CD4-positive, alpha-beta memory T cell (primary cell): ENCODE measurements at places on chromosomes 1 and 21. TPM values are rescaled to one million over a fixed set of nuclear protein-coding genes. Genes with fewer than 3 reads are reported as not detected.

OR2L5 gene
- polyA plus RNA-seq, result not detected

OR2T2 gene
- not detected for polyA plus RNA-seq

SFN gene
- polyA plus RNA-seq, result not detected

LCE1C gene
- not detected for polyA plus RNA-seq

OPTC gene
- polyA plus RNA-seq, result not detected

DAP3 gene
- 177 TPM for polyA plus RNA-seq

CD247 gene
- 260 TPM for polyA plus RNA-seq

HEATR1 gene
- 7.4 TPM for polyA plus RNA-seq

TMEM61 gene
- not detected for polyA plus RNA-seq

NFASC gene
- not detected for polyA plus RNA-seq

C8B gene
- not detected for polyA plus RNA-seq

PDC gene
- not detected for polyA plus RNA-seq
